ENCODE measurements at places on chromosomes 5 and 9. TPM values are rescaled to one million over a fixed set of nuclear protein-coding genes. Genes with fewer than 3 reads are reported as not detected.

Gene GABRG2
- 0.14 TPM for total RNA-seq

DNA sequence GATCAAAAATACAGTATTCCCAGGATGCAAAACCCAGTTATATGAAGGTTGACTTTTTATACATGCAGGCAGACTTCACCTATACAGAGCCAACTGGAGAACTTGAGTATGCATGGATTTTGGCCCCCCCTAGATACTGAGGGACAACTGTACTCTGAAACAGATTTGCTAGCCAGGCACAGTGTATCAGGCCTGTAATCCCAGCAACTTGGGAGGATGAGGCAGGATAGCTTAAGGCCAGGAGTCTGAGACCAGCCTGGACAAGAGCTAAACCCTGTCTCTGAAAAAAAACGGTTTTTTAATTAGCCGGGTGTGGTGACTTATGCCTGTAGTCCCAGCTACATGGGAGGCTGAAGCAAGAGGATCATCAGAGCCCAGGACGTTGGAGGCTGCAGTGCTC lies 21.9 kb downstream of the PTBP3 start:
- peaks cover 3% of the 10 kb centered on the region for H3K4me1 ChIP-seq
- H3K36me3 ChIP-seq = no peaks in the 10 kb centered on the region
- no peaks in the 10 kb centered on the region for H3K27me3 ChIP-seq
- DNase-seq = no peak
- no peak overlapping the region for H3K4me3 ChIP-seq
- no peak overlapping the region for H3K27ac ChIP-seq

GRCh38 chr5:2147504-2148311 lies 265.0 kb upstream of the IRX4 start:
- H3K27me3 ChIP-seq = no peaks in the 10 kb centered on the region
- no peaks in the 10 kb centered on the region for H3K4me1 ChIP-seq
- H3K36me3 ChIP-seq = no peaks in the 10 kb centered on the region
- no peak overlapping the region for H3K27ac ChIP-seq
- H3K4me3 ChIP-seq = no peak overlapping the region
- no peak for DNase-seq

DNA sequence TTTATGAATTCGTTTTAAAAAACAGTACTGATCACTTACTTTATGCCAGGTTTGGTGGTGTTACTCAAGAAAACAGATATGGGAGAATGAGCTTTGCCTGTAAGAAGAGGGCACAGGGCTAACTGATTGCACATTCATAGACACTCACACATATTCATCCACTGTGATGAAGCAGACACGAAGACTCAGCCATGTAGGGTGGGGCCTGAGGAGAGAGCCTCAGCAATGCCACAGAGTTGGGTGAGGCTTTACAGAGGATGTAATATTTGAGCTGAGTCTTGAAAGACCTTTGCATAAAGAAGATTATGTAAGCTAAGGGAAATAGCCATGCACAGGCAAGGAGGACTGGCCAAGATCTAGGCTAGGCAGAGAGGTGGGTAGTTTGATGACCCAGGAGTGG lies 472.8 kb downstream of the PSAT1 start:
- DNase-seq = no peak
- H3K36me3 ChIP-seq = no peaks in the 10 kb centered on the region
- H3K27me3 ChIP-seq = no peaks in the 10 kb centered on the region
- H3K4me3 ChIP-seq = no peak overlapping the region

DNA sequence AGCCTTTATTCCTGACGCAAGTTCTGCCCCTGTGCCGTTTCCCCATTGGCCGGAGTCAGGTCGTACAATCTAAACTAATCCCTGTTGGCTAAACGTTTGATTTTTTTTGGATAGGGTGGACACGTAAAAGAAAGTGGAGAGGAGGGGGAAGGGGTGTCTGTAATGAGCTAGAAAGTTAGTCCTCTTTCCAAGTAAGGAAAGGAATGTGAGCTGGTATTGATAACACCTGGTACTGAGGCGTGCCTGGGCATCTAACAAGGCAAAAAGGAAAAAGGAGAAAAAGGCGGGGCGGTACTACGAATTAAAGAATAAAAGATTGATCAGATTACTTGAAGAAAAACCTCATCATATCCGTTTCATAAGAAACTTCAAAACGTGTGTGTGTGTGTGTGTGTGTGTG lies 665.2 kb downstream of the ANXA1 start:
- H3K36me3 ChIP-seq = no peaks in the 10 kb centered on the region
- H3K27me3 ChIP-seq = no peaks in the 10 kb centered on the region
- no peak overlapping the region for H3K27ac ChIP-seq
- H3K4me1 ChIP-seq = no peaks in the 10 kb centered on the region
- no peak for DNase-seq

Gene ZNF367
- total RNA-seq = 3.1 TPM

Gene SGTB
- total RNA-seq = 10.9 TPM

DNA sequence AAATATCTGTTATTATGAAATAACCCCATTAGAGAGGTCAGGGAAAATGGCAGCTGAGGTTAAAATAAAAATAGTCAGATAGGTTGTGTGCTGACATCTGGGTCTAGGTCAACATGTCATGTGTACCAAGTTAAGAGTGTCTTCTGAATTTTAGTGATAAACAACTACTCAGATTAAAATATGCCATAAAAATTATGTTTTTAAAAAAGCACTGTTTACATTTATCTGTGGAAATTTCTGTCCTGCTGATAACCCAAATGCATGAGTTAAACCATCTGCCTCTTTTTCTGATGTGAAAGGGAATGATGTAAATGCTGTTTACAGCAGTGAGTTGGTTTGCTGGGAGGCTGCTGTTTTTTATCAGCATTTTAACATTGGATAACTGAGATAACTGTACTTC lies 361.2 kb upstream of the TARS1 start:
- H3K27ac ChIP-seq = no peak overlapping the region
- peak; percentile 96 for DNase-seq
- H3K27me3 ChIP-seq = no peaks in the 10 kb centered on the region
- no peak overlapping the region for H3K4me3 ChIP-seq
- H3K4me1 ChIP-seq = no peaks in the 10 kb centered on the region

DNA sequence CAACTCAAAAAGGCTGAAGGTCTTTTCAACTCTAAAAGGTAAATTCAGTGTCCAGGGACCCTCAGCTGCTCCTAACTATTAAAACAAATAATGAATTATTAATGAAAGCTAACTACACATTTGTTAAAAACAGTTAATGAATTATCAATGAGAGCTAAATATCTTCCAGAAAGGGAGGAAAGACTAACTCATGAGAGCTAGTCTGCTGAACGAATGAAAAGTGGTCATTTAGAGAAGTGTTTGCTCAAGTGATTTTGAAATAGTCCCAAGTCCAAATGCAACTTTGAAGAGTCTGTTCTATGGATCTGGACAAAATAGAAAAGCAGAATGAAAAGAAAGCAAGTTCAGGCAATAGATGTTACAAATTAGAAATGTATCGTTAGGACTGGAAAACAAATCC lies 133.9 kb upstream of the SPEF2 start:
- no peak overlapping the region for H3K27ac ChIP-seq
- DNase-seq = no peak
- no peaks in the 10 kb centered on the region for H3K36me3 ChIP-seq
- no peak overlapping the region for H3K4me3 ChIP-seq

Data from lung (tissue), 17 donors.